ENCODE measurements at places on chromosomes 3 and 15.

DNA sequence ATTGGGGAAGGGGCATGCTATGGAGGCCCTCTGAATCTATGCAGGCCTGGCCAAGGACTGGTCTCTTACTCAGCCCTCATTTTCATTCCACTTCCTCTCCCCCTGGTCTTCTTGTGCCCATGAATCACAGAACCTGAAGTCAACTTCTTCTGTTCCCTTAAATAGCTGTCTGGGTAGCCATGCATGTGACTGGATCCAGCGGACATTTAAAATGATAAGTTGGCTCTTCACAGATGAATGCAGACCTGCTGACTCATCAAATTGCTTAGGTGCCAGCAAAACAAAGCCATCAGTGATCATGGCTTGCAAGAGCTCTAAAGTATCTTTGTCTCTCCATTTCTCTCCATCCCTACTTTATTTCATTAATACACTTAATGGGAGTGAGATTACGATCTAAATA, 90.1 kb upstream of the CADPS start:
- no peak for DNase-seq

DNA sequence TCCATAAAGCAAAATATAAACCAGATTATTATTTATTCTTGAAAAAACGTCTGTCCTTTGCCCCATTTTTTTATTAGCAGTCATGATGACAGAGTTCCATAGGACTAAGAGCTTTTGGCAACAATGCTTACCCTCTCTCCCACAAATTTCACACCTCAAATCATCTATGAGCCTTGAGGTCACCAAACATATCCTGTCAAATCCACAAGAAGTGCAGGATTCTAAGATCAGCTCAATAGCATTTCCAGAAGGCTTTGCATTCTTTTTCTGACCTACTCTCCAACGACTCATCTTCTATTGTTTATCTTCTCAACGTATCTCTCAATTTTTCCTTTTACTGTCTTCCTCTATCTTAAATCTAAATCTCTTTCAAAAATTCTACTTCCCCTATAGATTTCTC, 619.1 kb upstream of the BCHE start:
- DNase-seq, result peak; percentile 83

DNA sequence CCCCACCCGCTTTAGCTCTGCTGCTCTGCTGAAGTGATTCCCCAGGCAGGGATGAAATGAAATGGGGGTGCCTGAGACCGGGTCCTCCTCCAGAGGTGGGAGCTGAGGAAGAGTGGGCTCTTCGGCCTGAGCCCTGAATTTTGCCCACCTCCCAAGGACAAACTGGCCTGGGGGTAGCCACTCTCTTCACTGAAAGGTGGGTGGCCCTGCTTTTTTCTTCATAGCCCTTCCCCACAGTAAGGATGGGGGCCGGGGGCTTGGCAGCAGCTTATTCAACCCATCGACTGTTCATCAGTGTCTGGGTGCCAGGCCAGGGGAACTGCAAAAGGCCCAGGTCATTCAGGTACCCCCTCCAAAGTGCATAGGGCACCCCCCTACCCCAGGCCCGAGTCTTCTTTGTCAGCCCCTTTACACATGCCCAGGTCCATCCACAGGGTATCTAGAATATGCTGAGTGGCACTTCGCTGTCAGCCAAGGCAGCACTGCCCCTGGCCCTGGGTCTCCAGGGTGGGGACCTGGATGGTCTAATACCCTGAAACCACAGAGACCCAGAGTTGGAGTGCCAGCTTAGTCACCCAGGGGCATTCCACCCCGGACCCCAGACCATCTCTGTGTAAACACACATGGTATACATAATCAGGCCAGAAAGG, 7.9 kb downstream of the SCN5A start:
- no peak for DNase-seq

GRCh38 chr15:70768257-70768883, 5.0 kb upstream of the UACA start:
- no peak for DNase-seq

- DNase-seq, result no peak
Observed at GRCh38 chr3:59839810-59840515, 790.1 kb upstream of the CFAP20DC start.

GRCh38 chr3:138901567-138901966, 45.4 kb downstream of the FOXL2 start:
- DNase-seq, result no peak

DNA sequence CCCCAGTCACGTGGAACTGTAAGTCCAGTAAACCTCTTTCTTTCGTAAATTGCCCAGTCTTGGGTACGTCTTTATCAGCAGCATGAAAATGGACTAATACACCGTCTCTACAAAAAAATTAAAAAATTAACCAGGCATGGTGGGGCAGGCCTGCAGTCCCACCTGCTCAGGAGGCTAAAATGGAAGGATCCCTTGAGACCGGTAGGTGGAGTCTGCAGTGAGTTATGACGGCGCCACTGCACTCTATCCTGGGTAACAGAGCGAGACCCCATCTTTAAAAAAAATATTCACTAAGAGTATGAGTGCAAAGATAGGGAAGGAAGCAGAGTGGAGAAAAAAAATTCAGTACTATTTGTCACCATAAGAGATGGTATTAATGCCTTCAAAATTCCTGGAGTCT, 25.6 kb downstream of the SEC11A start:
- DNase-seq, result no peak

- DNase-seq, result no peak
Observed at GRCh38 chr3:13349823-13350222, 70.3 kb downstream of the NUP210 start.

DNA sequence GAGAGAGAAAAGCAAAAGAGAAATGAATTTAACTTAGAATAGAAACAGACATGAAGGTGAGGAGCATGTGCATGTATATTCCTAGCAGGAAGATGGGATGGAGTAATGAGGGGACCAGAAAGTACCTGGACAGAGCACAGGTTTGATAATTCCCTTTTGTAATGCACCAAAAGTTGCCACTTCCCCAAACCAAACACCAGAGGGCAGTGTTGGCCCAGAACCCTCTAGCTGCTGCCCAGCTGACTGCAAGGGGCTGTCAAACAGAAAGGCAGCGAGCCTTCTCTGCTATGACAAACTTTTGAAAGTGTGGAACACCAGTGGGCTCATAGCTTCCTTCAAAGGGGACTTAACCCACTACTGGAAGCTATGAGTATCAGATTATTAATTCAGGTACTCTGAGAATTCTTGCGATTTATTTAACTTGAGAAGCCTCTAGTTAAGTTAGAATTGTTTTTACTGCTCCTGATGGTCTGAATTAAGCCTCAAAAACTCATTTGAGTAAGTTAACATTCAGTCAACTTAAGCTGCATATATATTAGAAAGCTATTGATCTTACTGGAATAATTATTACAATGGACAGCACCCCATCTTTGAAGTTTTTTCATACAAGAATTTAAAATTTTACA, 234.9 kb downstream of the NEK10 start:
- DNase-seq, result peak; percentile 67
